Foreskin fibroblast (primary cell): ENCODE measurements at places on chromosomes 7 and 10.

GRCh38 chr7:17152721-17153120 is 145.7 kb upstream of the AHR start:
- no peak for DNase-seq

DNA sequence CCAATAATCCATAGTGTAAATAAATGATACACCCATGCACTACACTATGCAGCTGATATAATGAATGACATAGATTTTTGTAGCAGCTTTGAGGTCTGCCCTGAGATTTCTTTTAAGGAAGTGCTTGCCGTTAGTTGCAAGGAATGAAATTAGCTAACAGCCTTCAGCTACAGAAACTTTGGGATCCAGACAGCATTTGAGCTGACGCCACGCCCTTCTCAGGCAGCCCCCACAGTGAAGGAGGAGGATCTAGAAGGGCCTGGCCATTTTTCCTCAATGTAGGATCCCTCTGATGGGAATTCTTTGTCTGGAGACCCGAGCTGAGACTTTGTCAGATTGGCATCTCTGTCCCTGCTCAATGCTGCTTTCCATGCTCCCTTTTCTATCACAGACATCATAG is 6.1 kb upstream of the PDK4 start:
- DNase-seq, result no peak

DNA sequence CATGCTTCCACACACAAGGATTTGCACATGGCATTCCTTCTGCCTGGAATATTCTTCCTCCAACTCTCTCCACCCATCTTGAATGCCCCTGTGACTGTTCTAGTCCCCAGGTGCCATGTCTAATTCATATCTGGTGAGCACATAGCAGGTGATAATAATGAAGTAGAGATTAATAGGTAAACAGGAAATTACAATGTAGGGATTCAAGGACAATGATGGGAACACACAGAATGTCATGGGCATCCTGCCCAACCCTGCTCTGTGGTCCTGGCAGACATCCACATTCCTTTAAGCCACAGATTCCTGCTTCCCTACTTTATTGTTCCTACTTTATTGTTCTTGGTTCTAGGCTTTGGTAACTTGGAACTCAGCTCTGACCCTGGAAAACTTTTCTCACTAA is 115.8 kb downstream of the THSD7A start:
- peak; percentile 83 for DNase-seq

GRCh38 chr10:100114976-100115770 is 33.5 kb upstream of the CPN1 start:
- DNase-seq, result no peak

GRCh38 chr7:43721193-43721806 is 8.0 kb downstream of the COA1 start:
- peak; percentile 44 for DNase-seq

- DNase-seq, result no peak
Measured at GRCh38 chr10:95531994-95532399, 29.2 kb downstream of the SORBS1 start.

- DNase-seq, result no peak
Measured at GRCh38 chr7:152893801-152894294, 134.3 kb downstream of the ACTR3B start.

DNA sequence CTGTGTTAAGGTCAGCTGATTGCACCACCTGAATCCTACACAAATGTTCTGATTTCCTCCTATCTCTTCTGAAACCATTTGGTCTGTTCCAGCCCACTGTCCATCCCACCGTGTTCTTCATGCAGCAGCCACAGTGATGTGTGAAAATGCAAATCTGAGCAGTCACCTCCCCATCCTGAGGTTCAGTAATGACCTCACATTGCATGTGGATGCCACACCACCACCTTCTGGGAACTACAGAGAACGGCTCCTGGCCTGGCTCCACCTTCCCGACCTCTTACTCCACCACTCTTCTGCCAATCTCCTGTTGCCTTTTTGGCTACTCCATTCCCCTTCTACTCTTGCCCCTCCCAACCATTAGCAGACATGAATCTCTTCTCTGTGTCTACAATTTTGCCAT is 244.4 kb downstream of the TNS3 start:
- no peak for DNase-seq

GRCh38 chr7:38773430-38773829 is 135.6 kb downstream of the VPS41 start:
- DNase-seq, result peak; percentile 30

- DNase-seq, result no peak
Measured at GRCh38 chr7:121714559-121715303, 158.2 kb upstream of the PTPRZ1 start.
